ENCODE measurements at places on chromosomes 6 and 20.

- no peak for DNase-seq
Measured at GRCh38 chr20:60053818-60054190, 95.6 kb downstream of the CDH26 start.

DNA sequence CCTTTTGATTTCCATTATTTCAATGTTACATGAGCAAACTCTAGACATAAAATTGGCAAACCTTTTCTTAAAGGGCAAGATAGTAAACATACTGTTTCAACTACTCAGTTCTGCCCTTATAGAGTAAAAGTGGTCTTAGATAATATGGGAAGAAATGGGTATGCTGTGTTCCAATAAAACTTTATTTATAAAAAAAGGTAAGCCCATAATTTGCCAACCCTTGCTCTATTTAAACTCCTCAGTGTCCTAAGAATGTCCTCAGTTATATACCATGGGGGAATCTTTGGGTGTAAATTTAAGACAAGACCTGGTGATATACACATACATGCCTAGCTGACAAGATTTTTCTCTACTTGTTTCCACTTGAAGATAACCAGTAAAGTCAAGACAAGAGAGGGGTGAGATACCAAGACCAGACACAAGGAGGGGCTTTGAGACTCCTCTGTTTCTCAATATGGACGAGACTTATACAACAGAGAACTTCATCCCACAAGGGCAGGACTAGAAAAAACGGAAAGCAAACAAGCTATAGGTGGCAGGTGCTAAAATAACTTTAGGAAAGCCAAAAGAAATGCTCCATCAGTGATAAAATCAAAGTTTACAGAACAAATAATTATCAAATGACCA, 10.5 kb downstream of the SNX3 start:
- no peak for DNase-seq

GRCh38 chr20:35991142-35991771, 22.9 kb downstream of the CNBD2 start:
- DNase-seq, result no peak

DNA sequence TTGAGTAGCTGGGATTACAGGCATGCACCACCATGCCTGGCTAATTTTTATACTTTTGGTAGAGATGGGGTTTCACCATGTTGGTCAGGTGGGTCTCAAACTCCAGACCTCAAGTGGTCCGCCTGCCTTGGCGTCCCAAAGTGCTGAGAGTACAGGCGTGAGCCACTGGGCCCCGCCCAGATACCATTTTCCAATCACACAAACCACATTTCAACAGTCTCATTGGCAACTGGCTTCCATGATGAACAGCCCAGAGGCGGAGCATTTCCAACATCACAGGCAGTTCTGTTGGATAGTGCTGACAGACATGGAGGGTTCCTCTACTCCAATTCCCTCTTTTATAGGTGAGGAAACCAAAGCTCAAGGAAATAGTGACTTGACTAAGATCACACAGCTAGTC, 43.9 kb upstream of the PLCB4 start:
- DNase-seq, result no peak

DNA sequence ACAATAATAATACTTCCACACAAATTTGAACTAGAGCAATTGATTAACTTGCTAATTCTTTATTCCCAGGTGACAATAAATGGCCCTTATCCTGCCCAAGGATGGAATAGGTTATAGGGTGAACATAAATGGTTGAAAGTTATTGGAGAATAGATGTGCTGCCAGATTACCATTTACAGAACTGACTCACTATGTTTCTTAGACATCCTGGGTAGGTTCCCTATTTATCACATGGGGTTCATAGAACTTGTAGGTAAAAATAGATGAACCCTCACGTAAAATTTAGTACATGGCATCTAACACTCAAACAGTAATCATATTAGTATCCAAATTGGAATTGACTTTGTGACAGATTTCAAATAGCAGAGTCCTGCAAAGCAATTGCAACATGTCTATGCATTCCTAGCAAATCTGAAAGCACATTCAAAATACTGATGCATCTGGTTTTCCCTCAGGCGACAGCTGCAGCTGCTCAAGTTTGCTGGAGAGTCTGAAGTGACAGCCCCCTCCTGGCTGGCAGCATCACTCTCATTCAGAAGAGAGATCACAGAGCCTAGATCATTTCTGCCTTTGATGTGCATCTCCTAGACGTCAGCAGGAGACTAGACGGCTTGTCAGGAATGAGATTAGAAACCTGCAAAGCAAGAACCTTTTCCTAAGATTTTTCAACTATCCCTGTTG, 80.2 kb upstream of the RNF217 start:
- no peak for DNase-seq

- DNase-seq, result no peak
Measured at GRCh38 chr20:51643390-51643789, 100.9 kb upstream of the NFATC2 start.

DNA sequence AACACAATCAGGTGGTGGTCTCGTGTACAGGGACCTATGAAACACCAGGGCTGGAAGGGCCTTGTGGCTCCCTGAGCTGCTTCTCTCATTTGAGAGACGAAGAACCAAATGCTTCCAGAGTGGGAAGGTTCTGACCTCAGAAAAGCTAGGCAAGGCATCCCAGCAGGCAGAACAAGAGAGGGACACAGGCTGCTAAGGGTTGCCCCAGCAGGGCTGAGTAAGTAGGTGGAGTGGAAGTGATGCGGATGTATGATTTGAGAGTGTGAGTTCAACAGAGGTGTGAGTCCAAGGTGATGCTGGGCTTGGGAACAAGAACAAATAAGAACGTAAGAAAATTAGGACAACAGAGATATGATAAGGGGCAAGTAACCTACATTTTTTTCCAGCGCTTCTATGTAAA, 147.8 kb downstream of the BACH2 start:
- no peak for DNase-seq

- peak; percentile 33 for DNase-seq
Measured at GRCh38 chr20:37336369-37337207, 9.4 kb upstream of the SRC start.

DNA sequence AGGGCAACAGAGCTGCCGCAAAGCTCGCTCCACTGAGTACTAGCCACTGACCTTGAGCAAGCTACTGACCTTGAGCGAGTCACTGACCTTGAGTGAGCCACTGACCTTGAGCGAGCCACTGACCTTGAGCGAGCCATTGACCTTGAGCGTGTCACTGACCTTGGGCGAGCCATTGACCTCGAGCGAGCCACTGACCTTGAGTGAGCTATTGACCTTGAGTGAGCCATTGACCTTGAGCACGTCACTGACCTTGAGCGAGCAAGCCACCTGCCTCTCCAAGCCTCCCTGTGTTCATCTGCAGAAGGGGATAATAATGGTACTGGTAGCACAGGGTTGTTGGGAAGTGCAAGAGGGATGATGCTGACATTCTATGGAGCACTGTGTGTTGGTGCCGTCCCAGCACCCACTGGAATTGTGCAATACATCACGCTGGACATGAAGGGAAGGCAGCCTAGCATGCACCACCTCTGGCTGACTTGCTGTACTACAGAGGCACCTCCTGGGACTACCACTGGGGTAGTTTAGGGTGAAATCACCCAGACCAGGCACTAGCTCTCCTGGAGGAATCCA, 60.2 kb downstream of the CTCFL start:
- DNase-seq, result no peak

- no peak for DNase-seq
Measured at GRCh38 chr20:44706301-44707017, 8.7 kb upstream of the CCN5 start.

GRCh38 chr6:52377538-52378221, 15.7 kb downstream of the PAQR8 start:
- no peak for DNase-seq

DNA sequence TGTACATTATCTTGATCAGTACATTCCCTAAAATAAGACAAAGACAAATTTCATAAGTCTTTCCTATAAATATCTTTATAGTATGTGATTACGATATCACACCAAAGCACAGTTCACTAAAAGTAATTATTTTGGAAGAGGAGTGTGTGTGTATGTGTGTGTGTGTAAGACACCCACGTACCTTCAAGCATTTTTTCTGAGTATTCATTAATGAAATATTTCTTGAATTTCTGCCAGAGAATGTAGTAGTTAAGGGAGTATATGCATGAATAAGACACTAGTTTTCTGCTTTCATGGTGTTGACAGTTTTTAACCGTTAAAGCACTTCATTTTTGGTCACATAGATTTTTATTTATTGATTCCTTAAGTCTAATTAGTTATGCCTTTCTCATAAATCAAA, 36.8 kb downstream of the MANEA start:
- no peak for DNase-seq

DNA sequence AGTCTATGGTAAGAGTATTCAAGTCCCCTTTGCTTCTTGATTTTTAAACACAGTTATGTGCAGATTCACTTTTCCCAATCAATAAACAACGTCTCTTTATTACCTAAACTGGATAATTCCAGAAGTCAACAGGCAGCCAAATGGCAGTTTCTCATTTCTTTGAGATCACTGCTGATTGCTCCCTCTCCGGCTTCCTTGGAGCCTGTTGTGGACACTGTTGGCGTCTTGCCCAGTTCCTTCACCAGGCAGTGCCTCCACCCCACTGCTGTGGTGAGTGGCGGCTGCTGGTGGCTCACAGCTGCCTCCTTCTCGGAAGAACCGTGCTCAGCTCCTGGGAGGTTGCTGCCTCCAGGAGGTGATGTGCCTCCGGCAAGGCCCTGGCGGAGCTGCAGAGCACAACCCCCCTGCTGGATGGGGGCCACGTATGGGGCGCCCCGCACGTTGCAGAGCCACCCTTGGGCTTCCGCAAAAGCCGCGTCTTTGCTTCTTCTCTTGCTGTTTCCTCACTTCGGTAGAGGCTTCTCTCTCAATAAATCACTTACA, 105.1 kb upstream of the CNKSR3 start:
- DNase-seq, result no peak

DNA sequence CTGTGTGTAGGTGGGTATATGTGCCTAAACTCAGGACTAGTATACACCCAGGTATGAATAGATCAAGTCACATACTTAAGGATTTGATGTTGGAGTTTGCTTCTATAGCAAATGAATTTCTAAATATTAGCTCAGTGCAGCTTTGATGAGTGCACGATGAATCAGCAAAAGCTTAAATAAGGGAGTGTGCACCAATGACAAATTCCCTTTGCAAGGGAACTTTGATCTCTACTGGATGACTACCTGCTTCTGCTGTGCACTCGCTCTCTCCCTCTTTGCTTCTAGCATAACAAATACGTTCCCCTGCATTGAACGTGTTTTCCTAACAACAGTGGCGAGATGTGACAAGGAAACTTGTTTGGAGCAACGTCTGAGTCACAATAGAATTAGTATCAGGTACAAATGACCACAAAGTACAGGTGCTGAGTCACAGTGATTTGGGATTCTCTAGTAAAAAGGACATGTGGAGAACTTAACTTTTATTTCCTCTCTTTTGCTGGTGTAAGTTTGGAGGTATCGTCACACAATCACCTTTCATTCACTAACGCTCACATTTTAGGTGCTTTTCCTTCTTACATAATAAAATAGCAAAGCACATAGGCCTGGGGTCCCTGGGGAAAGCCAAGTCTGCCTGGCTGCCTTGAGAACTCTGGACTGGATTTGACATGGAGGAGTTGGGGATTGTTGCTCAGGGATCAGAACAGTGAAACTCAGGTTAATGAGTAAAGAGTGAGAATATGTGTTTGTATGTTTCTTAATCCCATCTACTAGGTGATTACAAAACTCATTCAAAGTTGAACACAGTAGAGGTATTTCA, 49.7 kb downstream of the KLHL31 start:
- no peak for DNase-seq

- DNase-seq, result no peak
Measured at GRCh38 chr20:9918348-9918747, 79.5 kb upstream of the PAK5 start.

DNA sequence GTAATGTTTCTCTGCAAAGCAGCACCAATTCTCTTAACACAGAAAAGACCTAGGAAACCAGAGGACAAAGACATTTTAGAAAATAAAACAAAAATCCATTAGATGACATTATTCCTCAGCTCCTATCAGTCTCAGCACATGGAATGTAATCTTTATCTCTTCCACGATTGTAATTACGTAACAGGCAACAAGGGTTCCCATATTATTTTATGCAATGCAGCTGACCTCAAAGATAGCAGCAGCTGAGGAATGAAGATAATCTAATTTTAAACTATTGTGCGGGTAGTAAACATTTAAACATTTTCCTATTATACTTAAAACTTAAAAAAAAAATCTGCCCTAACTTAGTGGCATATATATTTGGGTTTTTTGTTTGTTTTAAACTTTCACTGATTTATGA, 33.0 kb upstream of the PTCHD4 start:
- DNase-seq, result no peak

DNA sequence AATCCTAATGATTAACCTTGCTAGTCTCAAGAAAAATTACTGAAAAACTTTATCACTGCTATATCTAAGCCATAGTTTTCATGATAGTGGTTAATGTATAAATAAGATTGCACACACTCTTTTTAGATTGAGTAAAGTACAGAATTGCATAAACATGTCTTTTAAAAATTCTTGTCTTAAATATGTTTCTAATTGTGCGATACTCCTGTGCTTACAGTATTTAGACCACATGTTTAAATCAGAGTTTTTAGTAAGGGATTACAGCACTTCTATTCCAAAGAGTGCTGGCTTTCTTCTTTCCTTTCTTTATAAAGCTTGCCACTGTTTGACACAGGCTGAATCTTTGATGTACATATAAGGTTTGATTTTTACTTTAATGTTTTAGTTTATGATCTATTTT, 36.8 kb upstream of the RGS17 start:
- no peak for DNase-seq

- no peak for DNase-seq
Measured at GRCh38 chr6:3484946-3485345, 28.1 kb upstream of the SLC22A23 start.

DNA sequence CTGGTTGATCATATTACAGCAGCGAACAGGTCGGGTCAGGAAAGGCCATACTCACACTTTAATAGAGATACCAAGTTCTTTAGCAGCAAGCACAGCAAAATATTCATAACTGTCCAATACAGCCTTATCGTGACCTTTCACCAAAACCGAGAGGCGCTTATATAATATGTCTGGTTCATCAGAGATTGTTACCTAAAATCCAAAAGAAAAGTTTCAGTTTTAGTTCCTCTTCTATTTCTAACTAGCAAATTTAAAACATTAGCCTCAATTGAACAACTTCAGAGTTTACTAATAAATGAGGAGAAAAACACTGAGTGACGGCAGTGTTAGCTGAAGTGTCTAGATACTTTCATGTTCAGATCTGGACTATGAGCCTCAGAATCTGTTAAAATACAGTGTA, 5.9 kb downstream of the MRPS10 start:
- no peak for DNase-seq
